ENCODE measurements at places on chromosomes 3 and 15.

- no peak for DNase-seq
These were observed 26.8 kb downstream of the STARD5 start for GRCh38 chr15:81297147-81297572.

DNA sequence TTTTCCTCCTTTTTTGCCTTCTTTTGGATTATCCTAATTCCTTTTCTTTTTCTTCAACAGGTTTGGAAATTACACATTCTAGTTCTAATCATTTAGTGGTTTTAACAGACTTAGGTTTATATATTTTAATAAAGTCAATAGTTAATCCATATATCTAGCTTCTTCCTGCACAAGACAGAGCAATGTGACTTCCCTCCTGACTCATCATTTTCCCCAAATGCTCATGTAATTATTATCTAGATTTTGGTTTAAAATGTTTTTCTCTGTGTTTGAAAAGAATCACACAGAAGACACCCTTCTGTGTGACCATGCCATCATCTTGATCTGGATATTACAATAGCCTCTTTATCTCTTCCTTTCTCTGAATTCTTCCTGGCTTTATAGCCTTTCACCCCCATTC, 28.6 kb upstream of the SSR3 start:
- no peak for DNase-seq

- no peak for DNase-seq
These were observed 112.7 kb downstream of the RAB11A start for GRCh38 chr15:65981837-65982626.

DNA sequence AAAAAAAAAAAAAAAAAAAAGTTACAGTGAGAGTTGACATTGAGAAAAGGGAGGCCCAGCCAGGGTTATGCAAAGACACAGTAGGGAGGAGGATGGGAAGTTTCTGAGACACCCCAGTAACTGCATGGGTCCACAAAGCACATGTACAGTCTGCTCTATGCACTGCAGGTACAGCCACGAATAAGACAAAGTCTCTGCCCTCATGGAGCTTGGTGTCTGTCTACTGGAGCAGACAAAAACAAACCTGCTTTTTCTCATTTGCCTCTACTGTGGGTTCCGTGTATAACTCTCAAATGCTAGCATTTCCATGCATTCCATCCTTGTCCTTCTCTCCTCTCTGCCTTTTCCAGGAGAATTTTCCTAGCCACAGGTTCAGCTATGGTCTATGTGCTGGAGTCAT, 107.4 kb downstream of the UBE3A start:
- no peak for DNase-seq

- DNase-seq = peak; percentile 80
These were observed 162.4 kb upstream of the CFAP20DC start for GRCh38 chr3:59212128-59212779.

DNA sequence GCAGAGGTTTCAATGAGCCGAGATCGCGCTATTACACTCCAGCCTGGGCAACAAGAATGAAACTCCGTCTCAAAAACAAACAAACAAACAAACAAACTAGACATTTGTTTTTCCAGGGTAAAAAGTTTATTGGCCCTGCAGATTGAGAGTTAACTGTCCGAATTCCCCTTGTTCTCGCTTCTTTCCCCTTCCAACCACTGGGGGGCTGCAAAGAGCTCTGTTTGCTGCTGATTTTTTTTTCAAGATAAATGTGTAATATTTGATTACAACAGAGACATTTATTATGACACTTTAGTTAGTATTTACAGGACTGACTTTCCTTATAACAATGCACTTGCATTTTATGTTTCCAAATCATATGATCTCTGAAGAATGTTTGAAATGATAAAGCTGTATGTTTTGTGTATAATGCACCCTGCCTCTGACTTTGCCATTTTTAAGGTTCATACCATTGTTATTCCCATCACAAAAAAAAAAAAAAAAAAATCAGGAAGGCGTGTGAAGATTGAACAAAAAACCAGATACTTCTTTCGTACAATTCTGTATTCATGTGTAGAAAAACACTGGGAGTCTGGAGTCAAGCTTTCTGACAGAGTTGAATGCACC, 2.8 kb downstream of the CLSTN2 start:
- peak; percentile 74 for DNase-seq

GRCh38 chr15:66662522-66662921, 39.5 kb upstream of the SMAD6 start:
- DNase-seq = no peak

- DNase-seq = no peak
These were observed 558 bp upstream of the NCEH1 start for GRCh38 chr3:172711454-172711795.

- DNase-seq = no peak
These were observed 158.7 kb upstream of the SLCO3A1 start for GRCh38 chr15:91694831-91695210.

- DNase-seq = no peak
These were observed 113.3 kb upstream of the MBNL1 start for GRCh38 chr3:152155246-152156020.

DNA sequence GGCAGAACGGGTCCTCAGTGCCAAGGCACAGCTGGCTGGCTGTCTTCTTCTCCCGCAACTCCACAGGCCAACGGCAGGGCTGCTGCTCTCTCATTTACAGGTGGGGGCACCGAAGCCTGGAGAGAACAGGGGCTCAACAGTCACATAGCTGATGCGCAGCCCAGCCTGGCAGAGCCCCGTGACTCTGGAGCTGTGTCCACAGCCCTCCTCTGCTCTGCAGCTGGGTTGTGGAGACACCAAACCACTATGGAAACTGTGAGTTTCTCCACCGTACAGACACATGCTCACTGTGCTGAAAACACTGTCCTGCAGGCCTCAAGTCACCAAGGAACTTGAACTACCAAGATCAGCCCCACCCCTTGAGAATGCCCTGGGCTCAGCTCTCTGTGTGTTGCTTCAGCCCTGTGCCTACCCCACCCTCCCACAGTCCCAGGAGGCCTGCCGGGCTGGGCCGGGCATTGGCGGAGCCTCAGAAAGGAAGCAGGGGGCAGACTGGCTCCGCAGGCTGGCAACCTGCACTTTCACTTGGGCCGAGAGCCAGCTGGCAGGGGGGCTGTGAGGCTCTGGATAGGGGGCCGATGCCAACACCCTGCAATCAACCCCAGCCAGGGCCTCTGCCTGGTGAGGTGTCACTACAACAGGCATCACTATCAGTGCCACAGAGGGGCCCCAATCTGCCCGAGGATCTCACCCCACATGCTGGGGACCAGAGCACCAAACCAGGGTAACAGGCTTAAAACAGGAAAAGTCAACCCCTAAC, 113.7 kb upstream of the RPL32 start:
- DNase-seq = peak; percentile 16

DNA sequence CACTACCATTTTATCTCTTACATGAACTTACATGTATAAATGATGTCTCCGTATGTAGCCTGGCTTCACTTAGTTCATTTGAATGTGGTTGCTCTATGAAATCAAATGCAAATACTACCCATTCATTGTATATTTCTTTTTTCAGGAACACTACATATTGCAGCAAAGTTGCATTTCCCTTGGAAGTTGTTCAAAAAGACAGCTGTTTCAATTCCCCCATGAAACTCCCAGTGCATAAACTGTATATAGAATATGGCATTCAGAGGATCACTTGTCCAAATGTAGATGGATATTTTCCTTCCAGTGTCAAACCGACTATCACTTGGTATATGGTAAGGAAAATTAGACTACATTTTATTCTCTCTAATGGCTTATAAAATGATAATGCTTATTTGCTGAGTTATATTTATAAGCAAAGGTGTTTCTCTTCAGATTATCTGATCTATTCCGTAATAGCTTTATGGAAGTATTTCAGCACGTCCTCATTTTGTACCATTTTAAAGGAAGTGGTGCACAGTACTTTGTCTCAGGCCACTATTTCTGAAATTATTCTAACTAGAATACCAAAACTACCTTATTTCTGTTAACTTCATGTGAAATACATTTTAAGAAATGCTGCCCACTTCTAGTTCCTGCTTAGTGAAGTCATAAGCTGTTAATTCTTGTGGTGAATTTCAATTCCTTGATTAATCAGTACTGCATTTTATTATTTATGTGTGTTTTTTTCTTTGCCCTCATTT, 95.1 kb downstream of the IL1RAP start:
- no peak for DNase-seq

DNA sequence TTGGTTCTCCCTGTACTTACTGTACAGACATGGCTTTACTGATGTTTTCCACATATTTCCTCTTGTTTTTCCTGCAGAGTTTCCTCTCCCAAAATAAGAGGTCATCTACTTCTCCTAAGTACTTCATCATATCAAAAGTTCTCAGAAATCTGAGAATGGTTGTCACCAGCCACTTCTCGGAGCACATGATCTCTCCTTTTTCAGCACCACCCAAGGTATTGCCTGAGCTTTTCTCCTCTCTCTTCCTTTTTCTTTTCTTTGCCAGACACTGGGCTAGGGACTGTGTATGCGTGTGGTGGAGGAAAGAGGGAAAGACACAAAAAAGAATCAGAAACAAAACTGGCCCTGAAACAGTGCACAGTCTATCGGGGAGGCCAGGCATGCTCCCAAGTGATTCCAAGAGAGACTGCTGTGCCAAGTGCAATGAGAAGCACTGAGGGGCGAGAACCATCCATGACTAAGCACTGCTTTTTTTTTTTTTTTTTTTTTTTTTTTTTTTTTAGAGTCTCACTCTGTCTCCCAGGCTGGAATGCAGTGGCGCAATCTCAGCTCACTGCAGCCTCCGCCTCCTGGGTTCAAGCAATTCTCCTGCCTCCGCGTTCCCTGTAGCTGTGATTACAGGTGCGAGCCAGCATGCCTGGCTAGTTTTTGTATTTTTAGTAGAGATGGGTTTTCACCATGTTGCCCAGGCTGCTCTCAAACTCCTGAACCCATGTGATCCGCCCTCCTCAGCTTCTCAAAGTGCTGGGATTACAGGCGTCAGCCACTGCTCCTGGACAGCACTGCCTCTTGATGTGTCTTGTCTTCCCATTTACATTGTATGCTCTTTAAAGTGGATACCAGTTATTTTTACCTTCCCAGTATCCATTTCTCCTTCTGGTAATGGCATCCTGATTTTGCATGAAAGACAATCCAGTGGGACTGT, 194.0 kb upstream of the FEZF2 start:
- DNase-seq = peak; percentile 29

DNA sequence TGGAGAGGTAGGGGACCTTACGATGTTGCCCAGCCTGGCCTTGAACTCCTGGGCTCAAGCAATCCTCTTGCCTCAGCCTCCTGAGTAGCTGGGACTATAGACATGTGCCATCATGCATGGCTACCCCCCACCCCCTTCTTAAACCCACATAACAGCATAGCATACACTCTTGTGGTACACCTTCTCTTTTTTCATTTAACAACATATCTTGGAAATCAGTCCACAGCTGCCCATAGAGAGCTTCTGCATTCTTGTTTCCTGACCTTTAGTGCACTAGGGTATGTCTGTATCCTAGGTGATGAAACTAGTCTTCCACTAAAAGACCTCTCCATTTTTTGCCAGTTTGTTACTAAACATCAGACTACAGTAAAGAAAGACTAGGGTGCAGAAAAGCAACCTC, 33.0 kb downstream of the SLC28A1 start:
- no peak for DNase-seq

- DNase-seq = no peak
These were observed 453.3 kb downstream of the ROBO1 start for GRCh38 chr3:79314544-79314943.

GRCh38 chr3:72436863-72437592, 411.2 kb downstream of the SHQ1 start:
- no peak for DNase-seq

DNA sequence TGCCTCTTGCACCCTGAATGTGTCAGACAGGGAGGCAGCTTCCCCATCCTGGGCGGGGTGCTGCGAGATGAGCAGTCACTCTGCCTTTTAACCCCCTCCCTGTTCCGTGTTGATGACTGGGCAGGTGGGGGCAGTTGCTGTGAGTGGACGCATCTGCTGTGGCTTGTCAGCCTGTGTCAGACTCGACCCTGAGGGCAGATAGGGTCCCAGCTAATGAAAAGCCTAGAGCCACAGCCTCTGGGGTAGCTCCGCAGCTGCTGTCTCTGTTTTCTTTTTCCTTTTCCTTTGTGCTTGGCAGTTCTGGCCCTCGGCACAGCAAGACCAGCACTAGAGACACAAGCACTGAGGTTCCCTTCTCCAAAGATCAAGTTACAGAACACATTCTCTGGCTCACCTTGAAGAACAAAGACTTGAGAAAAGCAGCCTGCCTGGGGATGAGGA, 43.0 kb upstream of the GLCE start:
- DNase-seq = no peak
